CD8-positive, alpha-beta memory T cell (primary cell): ENCODE measurements at places on chromosomes 4 and X. TPM values are rescaled to one million over a fixed set of nuclear protein-coding genes. Genes with fewer than 3 reads are reported as not detected.

GRCh38 chr4:43471950-43472349, 579.4 kb downstream of the GRXCR1 start:
- no peak overlapping the region for H3K4me3 ChIP-seq
- H3K27me3 ChIP-seq, result no peaks in the 10 kb centered on the region
- no peak for DNase-seq
- H3K4me1 ChIP-seq, result no peaks in the 10 kb centered on the region

GRCh38 chr4:38606587-38606905, 57.5 kb upstream of the KLF3 start:
- H3K27ac ChIP-seq, result no peak overlapping the region
- H3K4me1 ChIP-seq, result peaks cover 19% of the 10 kb centered on the region

DNA sequence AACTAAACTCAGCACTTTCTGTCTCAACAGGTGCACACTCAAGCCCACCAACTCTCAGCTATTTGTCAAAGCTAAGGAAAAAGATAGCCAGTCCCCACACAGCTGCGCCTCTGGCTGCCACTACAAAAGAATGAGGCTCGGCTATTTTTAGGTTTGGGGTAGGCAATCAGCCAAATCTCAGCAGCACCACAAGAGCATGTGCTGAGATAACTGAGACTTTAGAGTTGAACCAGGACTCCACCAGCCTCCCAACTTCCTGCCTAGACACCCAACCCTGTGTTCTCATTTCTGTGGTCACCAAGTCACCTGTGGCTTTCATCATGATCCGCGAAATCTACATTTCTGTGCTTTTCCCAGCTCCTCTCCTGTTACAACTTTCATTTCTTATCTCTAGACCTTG, 28.0 kb downstream of the DMD start:
- H3K27me3 ChIP-seq, result no peaks in the 10 kb centered on the region
- no peaks in the 10 kb centered on the region for H3K4me1 ChIP-seq
- no peaks in the 10 kb centered on the region for H3K36me3 ChIP-seq
- H3K27ac ChIP-seq, result no peak overlapping the region
- no peak for DNase-seq
- H3K4me3 ChIP-seq, result no peak overlapping the region

The TBC1D14 gene
- polyA plus RNA-seq, result 48.5 TPM

DNA sequence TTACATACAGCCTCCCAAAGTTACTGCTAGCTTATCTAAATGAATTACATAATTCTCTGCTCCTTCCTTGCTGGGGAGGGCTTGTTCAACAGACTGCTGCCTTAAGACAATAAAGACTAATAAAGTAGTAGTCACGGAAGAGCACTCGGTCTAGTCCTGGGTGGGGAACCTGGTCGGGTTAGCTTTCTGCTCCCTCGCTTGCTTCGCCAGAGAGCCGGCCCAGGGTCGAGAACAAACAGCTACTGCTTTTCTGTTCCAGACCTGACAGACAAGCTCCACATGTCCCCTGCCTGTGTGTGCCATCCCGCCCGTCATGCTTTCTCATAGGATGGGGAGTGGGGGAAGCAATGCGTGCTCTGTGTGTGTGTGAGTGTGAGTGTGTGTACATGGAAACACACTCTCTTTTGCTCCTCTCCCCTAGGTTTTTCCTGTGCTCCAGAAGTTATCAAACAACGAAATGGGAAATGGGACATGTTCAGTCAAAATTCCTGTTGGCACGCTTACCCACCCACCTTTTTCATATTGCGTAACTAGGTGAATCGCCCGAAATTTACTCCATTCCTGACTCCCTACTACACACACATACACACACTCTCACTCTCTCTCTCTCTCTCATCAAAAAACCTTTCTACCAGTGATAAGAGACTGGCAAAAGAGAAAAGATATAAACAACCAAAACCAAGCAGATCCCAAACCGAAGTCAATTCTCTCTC, 1.3 kb downstream of the NPY1R start:
- peaks cover 4% of the 10 kb centered on the region for H3K4me1 ChIP-seq
- H3K4me3 ChIP-seq, result no peak overlapping the region
- H3K27ac ChIP-seq, result no peak overlapping the region
- H3K27me3 ChIP-seq, result no peaks in the 10 kb centered on the region
- no peak for DNase-seq

DNA sequence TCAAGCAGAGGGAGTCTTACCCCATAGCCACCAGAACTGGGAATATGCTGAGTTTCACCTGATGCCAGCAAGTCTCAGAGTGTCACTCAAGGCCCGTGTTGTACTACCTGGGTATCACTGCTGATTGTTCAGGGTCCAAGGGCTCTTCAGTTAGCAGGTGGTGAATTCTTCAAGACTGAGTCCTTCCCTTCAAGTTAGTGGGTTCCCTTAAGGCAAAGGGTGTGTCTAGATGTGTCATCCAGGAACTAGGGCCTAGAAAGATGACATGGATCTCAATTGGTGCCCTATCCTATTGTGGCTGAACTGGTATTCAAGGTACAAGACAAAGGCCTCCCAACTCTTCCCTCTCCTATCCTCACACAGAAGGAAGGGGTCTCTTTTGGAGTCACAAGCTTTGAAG, 159.9 kb upstream of the DIPK2B start:
- no peaks in the 10 kb centered on the region for H3K4me1 ChIP-seq
- H3K27me3 ChIP-seq, result no peaks in the 10 kb centered on the region
- no peak overlapping the region for H3K4me3 ChIP-seq
- no peak overlapping the region for H3K27ac ChIP-seq
- H3K36me3 ChIP-seq, result no peaks in the 10 kb centered on the region

- no peaks in the 10 kb centered on the region for H3K36me3 ChIP-seq
- no peak for DNase-seq
- no peak overlapping the region for H3K4me3 ChIP-seq
Measured at GRCh38 chrX:110914281-110914680, 118.7 kb upstream of the CHRDL1 start.

DNA sequence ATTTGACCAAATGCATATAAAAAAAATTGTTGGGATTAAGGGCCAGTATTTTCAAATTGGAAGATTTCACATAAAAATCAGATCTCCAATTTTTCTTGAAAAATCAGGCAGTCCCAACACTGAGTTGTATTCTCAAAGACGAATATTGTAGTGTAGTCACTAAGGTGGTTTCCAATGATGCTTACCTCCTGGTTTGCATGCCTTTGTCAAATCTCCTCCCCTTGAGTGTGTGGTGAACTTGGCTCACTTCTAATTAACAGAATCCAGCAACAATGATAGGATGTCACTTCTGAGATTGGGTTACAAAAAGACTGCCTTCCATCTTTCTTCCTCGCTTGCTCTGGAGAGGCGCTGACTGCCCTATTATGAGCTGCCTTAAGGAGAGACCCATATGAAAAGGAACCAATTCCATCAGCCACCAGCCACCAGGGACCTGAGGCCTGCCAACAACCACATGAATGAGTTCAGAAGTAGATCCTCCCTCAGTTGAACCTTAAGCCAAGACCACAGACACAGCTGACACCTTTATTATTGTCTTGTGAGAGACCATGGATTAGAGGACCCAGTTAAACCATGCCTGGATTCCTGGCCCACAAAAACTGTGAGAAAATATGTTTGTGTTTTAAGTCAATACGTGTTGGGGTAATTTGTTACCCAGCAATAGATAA, 31.2 kb upstream of the TSPAN5 start:
- no peak for DNase-seq
- no peak overlapping the region for H3K27ac ChIP-seq
- H3K4me3 ChIP-seq, result no peak overlapping the region
- H3K27me3 ChIP-seq, result no peaks in the 10 kb centered on the region

The UNC5C gene
- not detected for polyA plus RNA-seq

DNA sequence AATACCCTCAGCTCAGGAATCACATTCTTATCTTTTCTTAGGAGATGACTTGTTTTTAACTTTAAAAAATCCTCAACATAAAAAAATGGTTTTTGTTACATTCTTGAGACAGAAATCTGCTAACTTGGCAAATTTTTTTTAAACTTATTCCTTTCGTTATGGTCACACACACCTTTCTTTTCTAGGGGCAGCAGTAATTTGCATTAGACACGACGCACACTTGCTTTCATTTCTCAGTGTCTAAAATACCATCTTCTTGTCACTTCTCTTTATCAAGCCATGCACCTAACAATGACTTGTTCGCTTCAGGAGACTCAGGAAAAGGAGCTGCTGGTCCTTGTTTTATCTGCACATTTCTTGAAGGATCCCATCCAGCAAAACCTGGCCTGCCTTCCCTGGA, 112.6 kb upstream of the TBL1X start:
- H3K27ac ChIP-seq, result peak overlapping the region; percentile 71
- H3K4me1 ChIP-seq, result peaks cover 26% of the 10 kb centered on the region
- no peaks in the 10 kb centered on the region for H3K27me3 ChIP-seq
- peak overlapping the region; percentile 14 for H3K4me3 ChIP-seq
- no peaks in the 10 kb centered on the region for H3K36me3 ChIP-seq

The SOD3 gene
- polyA plus RNA-seq, result not detected

The LPAR4 gene
- polyA plus RNA-seq, result not detected

DNA sequence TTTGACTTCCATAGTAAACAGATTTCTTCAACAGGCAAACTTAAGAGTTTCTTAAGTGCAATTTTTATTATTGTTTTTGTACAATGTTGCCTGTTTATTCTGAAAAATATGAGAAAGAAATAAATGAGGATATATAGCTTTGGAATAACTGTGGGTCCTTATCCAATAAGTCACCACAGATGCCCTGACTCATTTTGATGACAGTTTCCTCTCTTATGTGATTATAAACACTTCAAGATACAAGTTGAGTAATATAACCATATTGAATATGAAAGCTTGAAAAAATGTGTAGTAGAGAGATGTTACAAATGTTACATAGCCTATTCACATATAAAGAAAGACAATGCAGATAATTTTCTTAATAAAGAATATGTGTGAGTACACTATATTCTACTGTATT, 931.6 kb downstream of the RAPGEF2 start:
- no peak overlapping the region for H3K27ac ChIP-seq
- no peak overlapping the region for H3K4me3 ChIP-seq
- H3K4me1 ChIP-seq, result no peaks in the 10 kb centered on the region
- no peaks in the 10 kb centered on the region for H3K36me3 ChIP-seq
- DNase-seq, result no peak

- H3K27me3 ChIP-seq, result no peaks in the 10 kb centered on the region
- no peak for DNase-seq
Measured at GRCh38 chr4:179145746-179146525, 1703.7 kb upstream of the AGA start.

DNA sequence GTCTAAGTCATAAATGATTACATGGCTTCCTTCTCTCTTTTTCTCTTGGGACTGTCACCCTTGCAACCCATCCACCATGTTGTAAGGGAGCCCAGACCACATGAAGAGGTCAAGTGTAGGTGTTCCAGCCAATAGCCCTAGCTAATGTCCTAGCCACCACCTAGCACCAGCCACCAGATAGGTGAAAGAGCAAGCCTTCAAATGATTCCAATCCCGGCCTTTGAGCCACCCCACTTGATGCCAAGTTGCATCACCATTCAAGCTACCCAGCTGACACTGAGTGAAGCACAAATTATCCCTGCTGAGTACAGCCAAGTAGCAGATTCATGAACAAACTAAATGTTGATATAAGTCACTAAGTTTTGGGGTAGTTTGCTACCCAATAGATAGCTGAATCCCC, 274.3 kb downstream of the BCOR start:
- no peak overlapping the region for H3K27ac ChIP-seq
- H3K36me3 ChIP-seq, result no peaks in the 10 kb centered on the region
- no peaks in the 10 kb centered on the region for H3K27me3 ChIP-seq

- no peak overlapping the region for H3K27ac ChIP-seq
- H3K27me3 ChIP-seq, result no peaks in the 10 kb centered on the region
Measured at GRCh38 chr4:140595065-140595464, 26.3 kb upstream of the UCP1 start.

GRCh38 chrX:123854329-123854728, 5.5 kb upstream of the XIAP start:
- no peak overlapping the region for H3K4me3 ChIP-seq
- no peaks in the 10 kb centered on the region for H3K27me3 ChIP-seq
- H3K4me1 ChIP-seq, result peaks cover 7% of the 10 kb centered on the region
- no peak for DNase-seq
- no peaks in the 10 kb centered on the region for H3K36me3 ChIP-seq
- H3K27ac ChIP-seq, result no peak overlapping the region

DNA sequence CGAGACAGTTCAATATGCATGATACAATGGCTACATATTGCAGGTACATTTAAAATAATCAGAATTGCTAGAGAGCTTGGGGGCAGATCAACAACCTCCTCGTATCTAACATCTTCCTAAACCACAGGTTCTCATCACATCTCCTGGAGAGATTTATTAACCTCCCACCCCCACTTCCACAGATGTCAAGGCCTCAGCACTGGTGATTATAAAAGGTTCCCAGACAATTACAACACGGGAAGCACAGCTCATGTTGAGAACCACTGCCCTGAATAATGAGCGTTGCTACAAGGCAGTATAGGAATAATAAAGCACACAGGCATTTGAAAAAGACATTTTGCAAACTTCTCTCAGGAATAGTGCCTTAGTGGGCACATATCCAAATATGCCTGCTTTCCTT, 42.8 kb downstream of the ELOVL6 start:
- H3K27ac ChIP-seq, result no peak overlapping the region
- no peaks in the 10 kb centered on the region for H3K36me3 ChIP-seq
- H3K27me3 ChIP-seq, result no peaks in the 10 kb centered on the region
- H3K4me1 ChIP-seq, result no peaks in the 10 kb centered on the region
- no peak overlapping the region for H3K4me3 ChIP-seq
- no peak for DNase-seq

GRCh38 chr4:101280866-101281600, 66.3 kb downstream of the PPP3CA start:
- H3K36me3 ChIP-seq, result no peaks in the 10 kb centered on the region
- no peak overlapping the region for H3K27ac ChIP-seq
- no peak for DNase-seq
- no peaks in the 10 kb centered on the region for H3K27me3 ChIP-seq

The DCK gene
- polyA plus RNA-seq, result 90.8 TPM

GRCh38 chrX:39891781-39892180, 206.0 kb downstream of the BCOR start:
- H3K27me3 ChIP-seq, result no peaks in the 10 kb centered on the region
- no peaks in the 10 kb centered on the region for H3K36me3 ChIP-seq
- H3K4me3 ChIP-seq, result no peak overlapping the region
- no peak for DNase-seq
- peaks cover 8% of the 10 kb centered on the region for H3K4me1 ChIP-seq

DNA sequence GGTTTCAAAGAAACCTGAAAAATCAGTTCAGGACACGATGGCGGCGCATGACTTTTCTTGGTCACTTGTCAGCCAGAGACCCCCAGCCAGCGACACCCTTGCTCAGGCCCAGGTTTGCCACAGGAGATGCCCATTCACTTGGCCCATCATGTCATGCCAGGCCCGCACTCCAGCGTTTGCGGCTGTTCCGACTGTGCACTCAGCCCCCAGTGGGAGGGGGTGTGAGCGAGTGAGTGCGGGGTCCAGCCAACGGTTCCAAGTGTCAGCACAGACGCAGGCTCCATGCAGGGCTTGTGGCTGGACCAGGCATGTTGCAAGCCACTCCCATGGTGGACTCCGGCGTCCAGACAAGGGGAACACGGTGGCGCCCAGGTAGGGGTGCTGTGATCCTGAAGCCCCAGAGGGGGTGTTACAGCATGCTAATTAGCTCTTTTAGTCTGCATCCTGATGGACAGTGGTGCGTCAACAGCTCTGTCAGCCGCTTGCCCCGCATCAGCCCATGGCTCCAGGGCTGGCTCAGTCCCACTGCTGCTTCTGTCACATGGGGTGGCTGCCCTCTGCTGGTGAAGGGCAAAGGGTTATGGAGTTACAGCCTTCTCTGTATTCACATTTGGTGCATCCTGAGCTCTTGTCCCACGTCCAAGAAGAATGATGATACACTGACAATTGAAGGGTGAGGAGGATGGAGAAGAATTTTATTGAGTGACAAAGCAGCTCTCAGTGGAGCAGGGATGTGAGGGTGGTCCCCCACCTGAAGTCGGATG, 3.7 kb upstream of the MAEA start:
- peaks cover 8% of the 10 kb centered on the region for H3K4me1 ChIP-seq
- no peak overlapping the region for H3K4me3 ChIP-seq
- H3K36me3 ChIP-seq, result no peaks in the 10 kb centered on the region
- no peak overlapping the region for H3K27ac ChIP-seq
- DNase-seq, result peak; percentile 19
- no peaks in the 10 kb centered on the region for H3K27me3 ChIP-seq
